ENCODE measurements at places on chromosomes 4 and X.

DNA sequence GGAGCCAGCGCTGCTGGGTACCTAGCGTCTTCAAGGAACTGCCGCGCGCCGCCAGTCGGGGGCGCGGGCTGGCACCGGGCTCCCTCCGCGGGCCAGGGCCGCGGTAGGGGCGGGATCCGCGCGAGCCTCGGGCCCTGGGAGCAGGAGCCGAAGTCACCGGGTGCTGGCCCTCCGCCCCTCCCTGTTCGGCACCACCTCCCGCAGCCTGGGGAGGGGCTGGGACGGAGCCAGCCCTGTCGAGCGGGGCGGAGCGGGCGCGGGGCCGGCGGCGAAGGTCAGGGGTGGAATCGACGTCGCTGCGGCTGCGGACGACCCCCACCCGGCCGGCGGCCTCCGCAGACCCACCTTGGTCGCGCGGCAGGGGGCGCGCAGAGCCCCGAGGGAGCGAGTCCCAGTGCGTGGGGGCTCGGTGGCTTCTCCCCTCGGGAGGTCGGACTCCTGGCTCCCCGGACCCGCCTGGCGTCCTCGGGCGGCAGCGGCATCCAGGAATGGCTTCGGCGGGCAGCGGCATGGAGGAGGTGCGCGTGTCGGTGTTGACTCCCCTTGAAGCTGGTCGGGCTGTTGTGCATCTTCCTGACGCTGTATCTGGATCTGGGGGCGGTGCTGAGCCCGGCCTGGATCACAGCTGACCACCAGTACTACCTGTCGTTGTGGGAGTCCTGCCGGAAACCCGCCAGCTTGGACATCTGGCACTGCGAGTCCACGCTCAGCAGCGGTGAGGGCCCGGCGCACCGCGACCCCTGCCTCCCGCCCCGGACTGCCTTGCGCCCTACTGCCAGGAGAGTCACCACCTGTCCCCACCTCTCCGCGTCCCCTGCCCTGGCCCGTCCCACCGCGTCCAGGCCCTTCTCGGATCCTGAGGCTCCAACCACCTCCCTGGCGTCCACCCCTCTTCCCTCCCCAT, 50.5 kb upstream of the FAM47C start:
- DNase-seq, result no peak

- DNase-seq, result no peak
Observed at GRCh38 chr4:85784947-85785346, 310.0 kb downstream of the ARHGAP24 start.

- DNase-seq, result no peak
Observed at GRCh38 chr4:74335341-74336021, 27.2 kb downstream of the EPGN start.

DNA sequence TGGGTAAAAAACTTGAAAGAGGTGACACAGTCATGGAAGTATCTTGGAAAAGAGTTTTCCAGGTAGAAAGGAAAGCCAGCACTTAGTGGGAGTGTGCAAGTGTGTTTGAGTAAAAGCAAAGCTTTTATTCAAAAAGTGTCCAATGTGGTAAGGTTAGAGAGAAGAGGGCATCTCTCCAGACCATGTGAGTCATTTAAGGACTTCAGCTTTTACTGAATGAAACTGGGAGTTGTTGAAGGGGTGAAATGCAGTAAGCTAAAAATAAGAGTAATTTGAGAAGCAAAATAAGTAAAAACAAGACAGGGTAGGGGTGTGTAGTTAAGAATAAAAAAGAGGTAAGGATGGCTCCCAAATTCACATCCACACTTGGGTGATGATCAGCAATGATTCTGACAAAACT, 238.9 kb downstream of the SLC7A11 start:
- DNase-seq, result no peak
